Esophagus squamous epithelium (tissue), 5 donors: ENCODE measurements at places on chromosomes 5 and 9. TPM values are rescaled to one million over a fixed set of nuclear protein-coding genes. Genes with fewer than 3 reads are reported as not detected.

Gene RPS23
- 3,466 TPM for total RNA-seq

Gene SPATA31A3
- not detected for total RNA-seq

Gene PTTG1
- 134 TPM for total RNA-seq

Gene NEUROG1
- total RNA-seq: not detected

Gene TAL2
- not detected for total RNA-seq

Gene LCN9
- not detected for total RNA-seq

Gene SPOCK1
- 0.99 TPM for total RNA-seq

Gene SAXO1
- total RNA-seq: not detected

Gene FBXL7
- total RNA-seq: 15.1 TPM

Gene ZDHHC11B
- 4.6 TPM for total RNA-seq

Gene CARD6
- total RNA-seq: 17.7 TPM
